ENCODE measurements at places on chromosomes 7 and 10. TPM values are rescaled to one million over a fixed set of nuclear protein-coding genes. Genes with fewer than 3 reads are reported as not detected.

FKBP9 gene
- total RNA-seq: 831 TPM

- no peak for DNase-seq
Measured at GRCh38 chr7:117024811-117025210, 71.5 kb downstream of the ST7 start.

DNA sequence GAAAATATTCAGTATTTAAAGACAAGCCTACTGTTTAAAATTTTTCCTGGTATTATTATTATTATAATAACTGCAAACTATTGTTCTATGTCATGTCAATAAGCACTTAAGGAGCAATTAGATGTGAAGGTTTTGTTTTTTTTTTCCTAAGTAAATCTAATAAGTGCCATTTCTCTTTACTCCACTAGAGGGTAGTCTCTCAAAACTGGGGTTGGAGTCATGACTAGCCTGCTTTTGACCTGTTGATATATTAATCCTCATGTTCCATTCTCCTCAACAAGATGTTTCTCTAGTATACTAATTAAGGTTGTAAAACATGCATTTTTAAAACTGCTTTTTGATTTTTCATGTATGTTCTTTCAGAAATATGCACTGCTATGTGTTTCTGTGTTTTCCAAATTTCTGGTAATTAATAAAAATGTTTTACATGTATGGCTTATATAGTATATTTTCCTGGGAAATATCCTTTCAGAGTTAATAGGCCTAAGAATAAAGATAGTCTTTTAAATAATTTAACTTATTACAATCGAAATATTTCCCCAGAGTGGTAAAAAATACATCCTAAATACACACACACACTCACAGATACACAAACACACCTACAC, 1.0 kb upstream of the LRRN3 start:
- peak; percentile 75 for DNase-seq

ZNF503 gene
- 29.8 TPM for total RNA-seq

DNA sequence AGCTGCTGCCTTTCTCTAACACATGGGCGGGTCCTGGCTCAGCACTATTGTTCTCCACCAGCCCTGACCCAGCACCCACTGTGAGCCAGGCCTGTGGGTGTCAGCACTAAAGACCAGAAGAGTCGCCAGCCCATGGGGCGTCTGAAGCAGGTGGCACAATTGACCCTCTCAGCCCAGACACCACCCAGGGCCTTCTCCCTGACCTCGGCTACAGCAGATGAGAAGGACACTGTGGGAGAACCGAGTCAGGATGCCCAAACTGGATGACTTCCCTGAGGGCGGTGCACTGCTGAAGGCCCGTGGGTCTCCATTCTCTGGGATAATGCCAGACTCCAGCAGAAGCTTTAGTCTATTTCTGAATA, 97.0 kb downstream of the MKI67 start:
- no peak for DNase-seq

DNA sequence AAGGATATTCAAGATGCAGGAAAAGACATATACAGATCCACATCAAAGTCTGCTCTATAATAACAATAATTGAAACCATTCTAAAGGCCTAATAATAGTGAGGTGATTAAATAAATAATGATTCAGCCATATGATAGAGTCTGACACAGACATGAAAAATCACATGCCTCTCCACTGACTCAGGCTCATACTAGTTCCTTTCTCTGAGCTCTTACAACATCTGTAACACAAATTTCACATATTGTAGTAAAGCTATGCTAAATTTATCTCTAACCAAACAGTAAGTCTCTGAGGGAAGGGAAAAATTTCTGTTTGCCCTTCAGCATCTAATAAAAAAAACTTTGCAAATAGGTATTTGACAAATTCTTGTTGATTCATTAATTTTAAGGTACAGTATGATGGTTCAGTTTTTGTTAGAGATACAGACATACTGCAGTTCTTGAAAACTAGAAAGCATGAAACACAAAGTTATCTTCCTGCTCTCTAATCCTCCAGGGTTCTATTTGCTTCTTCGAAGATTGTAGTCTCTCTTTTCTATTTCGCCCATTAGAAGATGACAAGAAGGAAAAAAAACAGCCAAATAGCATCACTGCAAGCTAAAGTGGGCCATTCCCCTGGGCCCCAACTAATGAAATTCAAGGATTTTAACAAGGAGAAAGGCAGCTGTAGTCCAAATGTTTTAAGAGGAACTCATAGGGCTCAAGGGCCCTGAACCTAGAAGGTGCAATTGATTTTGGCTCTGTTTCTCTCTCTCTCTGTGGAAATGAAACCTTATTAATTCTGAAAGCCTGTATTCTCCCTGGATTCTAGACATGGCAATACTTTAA, 53.9 kb downstream of the CUBN start:
- DNase-seq: peak; percentile 97

BBIP1 gene
- 38.1 TPM for total RNA-seq

GRCh38 chr10:33142295-33142694, 184.3 kb upstream of the ITGB1 start:
- peak; percentile 54 for DNase-seq

GRCh38 chr7:117114272-117114671, 161.0 kb downstream of the ST7 start:
- DNase-seq: no peak

ANKRD61 gene
- not detected for total RNA-seq

GRCh38 chr7:128845475-128845874, 15.3 kb downstream of the FLNC start:
- DNase-seq: no peak

- no peak for DNase-seq
Measured at GRCh38 chr7:50660830-50661175, 95.6 kb upstream of the DDC start.

MMD2 gene
- total RNA-seq: not detected

DNA sequence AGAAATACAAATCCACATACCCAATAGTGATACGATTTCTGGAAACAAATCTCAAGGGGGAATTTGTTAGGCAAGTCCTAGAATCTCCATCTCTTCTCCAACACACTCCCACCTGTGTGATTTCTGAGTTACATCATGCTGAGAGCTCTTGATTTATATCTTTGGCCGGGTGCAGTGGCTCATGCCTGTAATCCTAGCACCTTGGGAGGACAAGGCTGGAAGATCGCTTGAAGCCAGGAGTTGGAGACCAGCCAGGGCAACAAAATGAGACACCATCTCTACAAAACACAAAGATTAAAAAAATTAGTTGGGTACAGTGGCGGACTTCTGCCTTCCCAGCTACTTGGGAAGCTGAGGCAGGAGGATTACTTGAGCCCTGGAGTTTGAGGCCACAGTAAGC, 1.5 kb upstream of the MTPN start:
- no peak for DNase-seq

IFIT1B gene
- not detected for total RNA-seq

DNA sequence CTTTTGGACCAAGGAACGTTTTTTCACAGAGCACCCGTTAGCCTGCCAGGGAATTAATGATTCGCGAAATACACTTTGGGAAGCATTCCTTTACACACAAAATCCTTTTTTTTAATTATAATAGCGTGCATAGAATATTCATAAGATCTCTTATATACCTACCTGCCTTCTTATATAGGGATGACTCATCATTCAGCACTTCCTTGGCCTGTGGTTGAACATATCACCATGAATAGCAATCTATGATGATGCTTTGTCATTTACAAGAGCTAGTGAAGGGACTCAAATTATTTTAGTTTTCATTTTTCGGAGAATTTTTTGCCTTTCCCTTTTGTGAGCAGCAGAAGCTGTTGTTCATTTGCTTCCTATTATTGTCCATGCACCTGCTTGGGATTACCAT, 97.0 kb downstream of the CDH23 start:
- no peak for DNase-seq

PPP1R3A gene
- not detected for total RNA-seq

ASIC3 gene
- not detected for total RNA-seq

GRCh38 chr10:49153971-49154370, 20.1 kb upstream of the FAM170B start:
- peak; percentile 32 for DNase-seq

Data from fibroblast of the aortic adventitia (primary cell).